ENCODE measurements at places on chromosomes 7 and 10.

DNA sequence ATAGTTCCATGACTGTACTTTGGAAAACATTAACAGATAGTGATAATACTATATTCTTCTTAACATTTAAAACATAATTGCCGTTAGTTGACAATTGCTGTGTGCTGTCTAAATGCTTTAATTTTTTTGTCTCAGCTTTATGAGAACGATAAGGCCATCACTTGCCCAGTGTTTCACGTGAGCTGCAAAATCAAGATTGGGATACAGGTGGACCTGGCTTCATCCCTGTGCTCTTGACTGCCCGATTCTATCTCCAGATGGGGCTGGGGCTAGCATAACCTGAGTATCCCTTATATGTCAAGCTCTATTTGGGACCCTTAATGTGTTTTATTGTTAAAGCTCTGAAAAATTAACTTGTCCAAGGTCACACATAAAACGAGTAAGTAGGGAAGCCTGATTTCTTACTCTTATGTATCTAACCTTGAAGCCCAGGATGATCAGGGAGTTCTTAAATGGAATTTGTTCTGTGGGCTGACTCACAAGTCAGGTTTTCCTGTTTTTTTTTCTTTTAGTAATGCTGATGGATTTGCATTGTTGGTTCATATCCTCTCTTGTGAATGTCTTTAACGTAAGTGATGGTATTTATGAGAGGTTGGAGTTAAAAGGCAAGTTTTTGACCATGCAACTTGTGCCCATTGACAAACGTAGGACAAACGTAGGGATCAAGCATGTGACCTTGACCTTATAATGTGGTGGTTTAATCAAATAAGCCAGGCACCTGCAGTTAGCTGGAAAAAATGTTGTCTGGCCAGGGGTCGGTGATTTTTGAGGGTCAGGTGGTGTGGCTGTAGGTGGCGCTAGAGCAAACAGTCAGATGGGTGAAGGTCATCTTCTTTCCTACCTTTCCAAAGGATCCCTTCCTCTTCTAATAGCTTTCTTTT is 3.6 kb downstream of the PRKAR2B start:
- peak; percentile 50 for DNase-seq

- DNase-seq = peak; percentile 52
These were observed 30.5 kb downstream of the GRK5 start for GRCh38 chr10:119237722-119238436.

GRCh38 chr7:108570146-108570755 is 577 bp downstream of the DNAJB9 start:
- DNase-seq = peak; percentile 40

GRCh38 chr10:91597197-91597881 is 35.5 kb downstream of the PPP1R3C start:
- peak; percentile 31 for DNase-seq

- DNase-seq = no peak
These were observed 61.5 kb downstream of the HELLS start for GRCh38 chr10:94607111-94607510.

- DNase-seq = no peak
These were observed 88.5 kb downstream of the PAXIP1 start for GRCh38 chr7:154914308-154914995.

GRCh38 chr7:30923774-30924413 is 12.2 kb downstream of the AQP1 start:
- DNase-seq = no peak

GRCh38 chr10:95425592-95426465 is 135.0 kb upstream of the PDLIM1 start:
- DNase-seq = no peak

Data from IMR-90 (cell line).